T follicular helper cell (primary cell): ENCODE measurements at places on chromosomes 7 and 10.

DNA sequence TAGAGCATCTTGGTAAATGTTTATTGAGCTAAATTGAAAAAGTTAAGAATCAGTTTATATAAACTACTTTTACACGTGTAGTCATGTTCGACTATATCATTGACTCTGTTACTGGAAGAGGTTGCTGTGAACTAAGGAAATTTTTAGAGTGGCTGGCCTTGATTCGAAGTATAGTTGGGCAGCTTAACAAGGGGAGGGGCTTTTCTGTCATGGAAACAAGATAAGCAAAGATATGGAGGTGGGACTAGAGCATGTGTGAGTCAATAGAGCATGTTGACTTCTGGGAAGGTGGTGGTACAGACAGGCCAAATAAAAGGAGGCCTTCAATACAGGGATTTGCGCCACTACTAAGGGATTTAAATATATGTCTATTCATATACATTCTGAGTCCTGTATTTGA is 7.6 kb downstream of the ATP5F1C start:
- no peak for DNase-seq

GRCh38 chr7:22627136-22627535 is 99.9 kb upstream of the IL6 start:
- no peak for DNase-seq

DNA sequence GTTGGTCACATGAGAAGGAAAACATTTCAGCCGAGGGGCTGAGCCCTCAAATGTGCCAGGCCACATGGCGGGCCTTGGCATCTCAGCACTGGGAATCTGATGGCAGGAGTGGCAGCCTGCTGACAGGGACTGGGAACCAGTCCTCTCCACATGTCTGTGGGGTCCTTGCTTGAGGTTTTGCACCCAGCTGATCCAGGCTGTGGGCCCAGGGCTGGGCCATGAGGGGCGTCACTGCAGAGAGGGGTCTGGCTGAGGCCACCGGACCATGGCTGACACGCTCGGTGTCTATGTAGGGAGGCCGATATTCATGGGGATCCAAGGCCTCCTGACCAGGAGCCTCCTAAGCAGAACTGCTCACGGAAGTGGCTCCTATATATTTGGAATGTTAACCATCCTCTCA is 31.0 kb upstream of the PWWP2B start:
- DNase-seq, result no peak

- DNase-seq, result peak; percentile 46
Measured at GRCh38 chr7:130141161-130141883, 63.9 kb downstream of the TMEM209 start.

- no peak for DNase-seq
Measured at GRCh38 chr10:52322323-52322722, 8.2 kb downstream of the DKK1 start.

- no peak for DNase-seq
Measured at GRCh38 chr7:22724861-22725260, 2.1 kb upstream of the IL6 start.

DNA sequence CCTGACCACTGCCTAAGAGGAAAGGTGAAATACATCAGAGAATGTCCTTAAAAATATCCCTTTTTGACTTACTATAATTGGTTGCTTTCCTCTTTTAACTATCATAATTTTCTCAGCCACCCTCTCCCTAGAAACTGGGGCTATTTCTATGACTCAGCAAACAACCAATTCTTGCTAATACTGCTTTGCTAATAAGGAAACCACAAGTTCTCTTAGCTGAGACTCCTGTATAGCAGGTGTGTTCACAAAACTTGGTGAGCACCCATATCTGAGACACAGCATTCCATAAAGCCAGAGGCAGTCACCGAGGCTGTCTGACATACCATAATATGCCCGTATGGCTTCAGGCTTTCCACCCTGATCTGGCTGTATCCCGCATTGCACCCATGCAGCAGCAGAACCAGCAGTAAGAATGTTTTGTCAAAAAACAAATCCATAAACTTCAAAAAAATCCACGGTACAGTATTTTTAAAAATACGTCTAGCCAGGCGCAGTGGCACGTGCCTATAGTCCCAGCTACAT is 191.7 kb upstream of the C7orf33 start:
- DNase-seq, result no peak

DNA sequence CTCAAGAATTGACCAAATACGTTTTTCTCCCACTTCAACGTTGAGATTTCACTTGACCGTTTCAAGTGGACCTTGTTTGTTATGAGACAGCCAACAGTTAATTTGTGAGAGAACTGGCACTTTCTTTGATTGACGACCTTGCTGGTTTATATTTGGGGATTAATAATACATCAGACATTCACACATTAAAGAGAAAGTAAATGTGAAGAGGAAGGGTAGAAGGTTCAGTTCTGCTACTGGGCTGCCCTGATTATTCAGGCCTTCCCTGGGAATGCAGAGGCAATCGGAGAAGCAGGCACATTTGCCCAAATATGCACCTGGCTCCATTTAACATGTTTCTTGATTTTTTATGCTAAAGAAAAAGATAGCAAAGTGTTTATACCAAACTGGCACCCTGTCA is 114.1 kb downstream of the POU6F2 start:
- no peak for DNase-seq

DNA sequence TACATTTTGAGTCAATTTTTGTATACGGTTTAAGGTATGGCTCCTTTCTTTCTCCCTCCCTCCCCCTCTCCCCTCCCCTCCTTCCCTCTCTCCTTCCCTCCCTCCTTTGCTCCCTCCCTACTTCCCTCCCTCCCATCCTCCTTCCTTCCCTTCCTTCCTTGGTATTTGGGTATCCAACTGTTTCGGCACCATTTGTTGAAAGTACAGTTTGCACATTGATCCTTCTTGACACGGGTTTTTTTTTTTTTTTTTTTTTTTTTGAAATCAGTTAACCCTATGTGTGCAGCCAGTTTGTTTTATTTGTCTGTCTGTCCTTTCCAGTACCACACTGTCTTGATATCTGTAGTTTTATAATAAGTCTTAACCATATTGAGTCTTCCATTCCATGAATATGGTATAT is 39.9 kb upstream of the INSYN2A start:
- no peak for DNase-seq

DNA sequence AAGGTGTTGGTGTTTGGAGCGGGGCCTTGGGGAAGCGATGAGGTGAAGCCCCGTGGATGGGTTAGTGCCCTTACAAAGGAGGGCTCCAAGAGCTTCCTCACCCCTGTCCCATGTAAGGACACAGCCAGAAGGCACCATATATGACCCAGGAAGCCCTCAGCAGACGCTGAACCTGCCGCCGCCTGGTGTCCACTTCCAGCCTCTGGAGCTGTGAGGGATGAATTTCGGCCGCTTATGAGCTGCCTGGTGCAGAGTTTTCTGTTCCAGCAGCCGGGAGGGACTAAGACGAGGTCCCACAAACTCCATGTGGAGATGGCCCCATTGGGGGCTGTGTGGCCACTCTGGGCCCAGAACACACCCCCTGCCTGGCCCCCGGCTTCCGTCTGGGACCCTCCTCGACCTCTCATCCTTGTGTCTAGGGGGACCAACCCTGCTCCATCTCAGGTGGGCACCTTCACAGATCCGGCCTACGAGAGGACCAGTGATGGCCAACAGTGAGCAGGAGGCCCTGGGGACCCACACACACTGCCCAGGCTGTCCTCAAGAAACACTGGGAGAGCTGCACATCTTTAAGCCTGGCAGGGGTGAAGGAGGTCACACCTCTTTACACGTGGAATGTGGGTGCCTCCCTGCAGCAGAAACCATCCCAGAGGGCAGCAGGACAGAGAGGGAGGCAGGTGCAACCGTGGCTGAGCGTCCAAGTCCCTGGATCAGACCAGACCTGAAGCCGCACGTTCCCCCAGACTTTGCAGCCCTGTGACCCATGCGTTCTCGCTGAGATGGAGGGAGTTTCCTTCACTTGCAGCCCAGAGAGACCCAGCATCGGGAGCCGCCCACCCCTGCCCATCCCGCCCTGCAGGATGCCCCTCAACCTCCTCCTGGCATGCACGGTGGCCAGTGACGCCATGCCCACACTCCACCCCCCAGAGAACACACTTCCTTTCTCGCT is 96.1 kb downstream of the PDGFA start:
- no peak for DNase-seq

- DNase-seq, result no peak
Measured at GRCh38 chr10:131220601-131221171, 90.8 kb downstream of the TCERG1L start.

DNA sequence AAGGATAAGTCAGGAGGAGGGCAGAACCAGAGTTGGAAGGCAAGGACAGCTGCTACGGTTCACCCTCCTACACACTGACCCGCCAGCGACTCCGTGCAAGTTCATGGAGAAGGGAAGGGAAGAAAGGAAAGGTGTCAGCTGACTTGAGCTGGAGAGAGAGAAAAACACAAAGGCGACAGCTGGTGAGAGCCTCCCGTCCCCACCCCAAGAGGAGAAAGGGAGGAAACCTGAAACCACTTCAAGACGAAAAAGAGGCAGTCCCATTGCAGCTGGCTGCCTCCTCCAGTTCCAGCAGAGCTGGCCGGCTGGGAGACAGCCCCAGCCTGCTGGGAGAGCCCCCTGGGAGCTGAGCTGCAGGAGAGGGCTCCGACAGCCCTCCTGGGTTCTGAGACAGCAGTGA is 75.2 kb downstream of the PARD3 start:
- no peak for DNase-seq

GRCh38 chr10:72297281-72297804 is 23.6 kb downstream of the DDIT4 start:
- peak; percentile 94 for DNase-seq

DNA sequence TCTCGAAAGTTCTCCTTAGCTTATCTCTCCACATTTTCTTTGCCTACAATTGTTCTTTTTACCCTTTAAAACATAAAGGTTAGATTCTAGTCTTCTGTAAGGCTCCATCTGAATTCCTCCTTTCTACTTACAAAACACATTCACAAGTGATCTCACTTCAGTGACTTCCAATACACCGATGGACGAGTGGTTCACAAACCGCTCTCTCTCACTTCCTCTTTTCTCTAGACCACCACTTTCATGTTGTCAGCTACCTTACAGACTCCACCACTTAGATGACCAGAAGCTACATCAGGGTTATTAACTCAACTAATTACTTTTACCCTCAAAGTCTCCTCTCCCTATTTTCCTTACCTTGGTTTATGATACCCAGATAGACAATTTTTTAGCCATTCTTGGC is 11.8 kb downstream of the MET start:
- no peak for DNase-seq

GRCh38 chr10:95261926-95262325 is 28.9 kb downstream of the PDLIM1 start:
- DNase-seq, result no peak

DNA sequence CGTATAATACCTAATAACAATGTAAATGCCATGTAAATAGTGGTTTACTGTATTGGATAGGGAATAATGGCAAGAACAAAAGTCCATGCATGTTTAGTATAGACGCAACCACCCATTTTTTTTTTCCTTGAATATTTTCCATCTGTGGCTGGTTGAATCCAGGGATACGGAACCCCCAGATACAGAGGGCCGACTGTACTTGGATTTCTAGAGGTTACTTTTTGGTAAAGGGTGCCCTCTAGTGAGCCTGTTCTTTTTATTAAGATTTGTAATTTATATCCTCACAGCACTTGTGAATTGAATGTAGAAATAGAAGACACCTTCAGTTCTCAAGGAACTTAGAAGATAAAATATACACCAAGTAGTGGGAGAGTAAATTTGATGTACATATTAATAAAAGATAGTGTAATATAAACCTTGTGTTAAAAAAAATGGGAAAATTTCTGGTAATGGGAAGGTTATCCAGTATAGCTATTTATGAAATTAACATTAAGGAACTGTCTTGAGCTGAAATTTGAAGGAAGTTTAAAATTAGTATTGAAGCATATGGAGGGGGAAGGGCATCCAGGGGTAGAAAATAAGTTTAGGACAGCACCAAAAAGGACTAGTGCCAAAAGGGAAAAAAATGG is 32.0 kb downstream of the EXOC6 start:
- DNase-seq, result no peak

GRCh38 chr10:88239212-88239611 is 343.9 kb downstream of the RNLS start:
- no peak for DNase-seq

DNA sequence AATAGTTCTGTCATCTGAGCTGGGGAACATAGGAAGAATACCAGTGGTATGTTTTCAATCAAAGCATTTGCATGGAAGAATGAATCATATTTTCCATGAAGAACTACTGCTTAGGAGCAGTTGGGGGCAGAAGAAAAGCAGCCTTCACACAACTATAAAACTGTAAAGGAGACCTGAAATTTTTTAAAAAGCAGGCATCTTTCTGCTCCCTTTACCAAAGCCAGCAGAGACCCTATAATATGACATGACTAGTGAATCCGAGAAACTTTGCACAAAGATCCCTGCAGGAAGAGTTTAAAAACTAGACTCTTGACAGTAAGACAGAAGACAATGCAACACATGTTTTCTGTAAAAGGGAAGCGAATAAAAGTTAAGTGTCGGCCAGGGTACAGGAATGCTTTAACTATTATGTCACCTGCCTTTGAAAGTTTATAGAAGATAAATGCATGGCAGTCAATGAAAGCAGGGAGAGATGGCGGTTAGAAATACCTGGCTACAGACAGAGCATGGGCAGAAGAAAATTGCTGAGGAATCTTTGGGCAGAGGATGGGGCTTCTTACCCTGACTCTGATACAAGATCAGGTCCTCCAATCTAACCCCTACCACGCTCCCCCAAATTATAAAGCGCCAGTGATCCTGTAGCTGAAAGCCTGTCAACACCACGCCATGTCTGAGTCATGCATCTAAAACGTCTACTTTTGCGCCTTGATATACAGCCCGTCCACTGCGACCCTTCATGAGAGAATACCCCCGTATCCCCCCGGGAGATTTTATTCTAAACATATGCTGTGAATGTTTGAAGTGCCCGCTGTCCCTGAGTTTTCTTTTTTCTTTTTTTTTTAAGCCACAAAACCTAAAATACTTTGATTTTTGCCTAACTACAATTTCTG is 93.1 kb downstream of the GLI3 start:
- DNase-seq, result no peak

- no peak for DNase-seq
Measured at GRCh38 chr10:23263441-23264164, 71.5 kb downstream of the PTF1A start.

- DNase-seq, result no peak
Measured at GRCh38 chr7:102040569-102040968, 223.1 kb downstream of the CUX1 start.

- peak; percentile 7 for DNase-seq
Measured at GRCh38 chr7:87600130-87601124, at the start of gene ABCB1. Gene ABCB1, minus strand, starts transcription at chr7:87600884. Its CDS starts 700 bp downstream, at chr7:87600184.

DNA sequence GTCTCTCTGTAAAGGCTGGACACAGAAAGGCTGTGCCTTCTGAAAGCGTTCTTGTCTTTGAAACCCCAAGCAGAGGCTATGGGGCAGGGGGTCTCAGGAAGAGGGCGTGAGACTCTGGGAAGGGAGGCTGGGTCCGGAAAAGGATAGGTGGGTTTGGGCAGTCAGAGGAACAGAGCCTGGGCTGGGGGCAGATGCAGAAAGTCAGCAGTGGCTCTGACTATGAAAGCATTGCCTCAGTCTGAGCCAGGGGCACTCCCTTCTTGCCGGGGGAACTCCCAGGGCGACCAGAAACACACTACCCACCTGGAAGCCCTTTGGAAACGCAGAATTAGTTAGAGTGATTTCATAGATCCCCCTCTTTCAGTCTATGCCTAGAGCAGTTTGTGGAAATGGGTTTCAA is 72.0 kb downstream of the VWA2 start:
- no peak for DNase-seq

GRCh38 chr7:15856311-15856710 is 169.8 kb upstream of the MEOX2 start:
- DNase-seq, result no peak
